ENCODE measurements at places on chromosomes 12 and 14.

DNA sequence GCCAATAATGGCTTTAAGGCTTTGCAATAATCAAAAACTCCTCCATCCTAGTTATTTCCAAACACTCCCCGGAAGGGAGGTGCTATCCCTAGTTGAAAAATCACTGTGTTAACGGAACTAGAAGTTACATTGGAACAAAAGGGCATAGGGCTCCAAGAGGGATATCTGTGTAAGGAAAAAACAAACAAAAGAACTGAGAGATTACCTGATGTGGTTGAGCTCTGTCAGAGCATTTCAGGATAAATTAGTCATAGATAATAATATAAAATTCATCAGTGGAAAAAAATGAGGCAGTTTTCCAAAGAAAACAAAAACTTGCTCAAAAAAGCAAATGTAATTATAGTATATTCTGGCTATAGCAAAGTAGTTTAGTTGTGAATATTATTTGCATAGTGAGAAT lies 27.4 kb upstream of the PAPLN start:
- peak; percentile 45 for DNase-seq

DNA sequence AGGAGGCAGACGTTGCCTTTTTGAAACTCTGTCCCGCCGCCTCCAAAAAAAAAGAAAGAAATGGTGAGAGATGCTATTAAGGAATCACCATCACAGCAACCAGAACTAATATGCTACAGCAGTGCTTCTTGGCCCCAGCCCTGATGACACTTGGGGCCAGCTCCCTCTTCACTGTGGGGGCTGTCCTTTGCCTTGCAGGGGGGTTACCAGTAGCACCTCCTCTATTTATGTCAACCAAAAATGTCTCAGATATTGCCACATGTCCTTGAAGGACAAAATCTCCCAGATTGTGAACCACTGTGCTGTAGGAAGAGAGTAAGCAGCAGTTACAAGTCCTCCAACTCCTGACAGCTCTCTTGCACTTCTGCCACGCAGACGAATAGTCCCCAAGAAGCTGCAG lies 76.4 kb downstream of the LRRC74A start:
- no peak for DNase-seq

GRCh38 chr14:87049950-87050349 lies 943.0 kb downstream of the GALC start:
- peak; percentile 45 for DNase-seq

DNA sequence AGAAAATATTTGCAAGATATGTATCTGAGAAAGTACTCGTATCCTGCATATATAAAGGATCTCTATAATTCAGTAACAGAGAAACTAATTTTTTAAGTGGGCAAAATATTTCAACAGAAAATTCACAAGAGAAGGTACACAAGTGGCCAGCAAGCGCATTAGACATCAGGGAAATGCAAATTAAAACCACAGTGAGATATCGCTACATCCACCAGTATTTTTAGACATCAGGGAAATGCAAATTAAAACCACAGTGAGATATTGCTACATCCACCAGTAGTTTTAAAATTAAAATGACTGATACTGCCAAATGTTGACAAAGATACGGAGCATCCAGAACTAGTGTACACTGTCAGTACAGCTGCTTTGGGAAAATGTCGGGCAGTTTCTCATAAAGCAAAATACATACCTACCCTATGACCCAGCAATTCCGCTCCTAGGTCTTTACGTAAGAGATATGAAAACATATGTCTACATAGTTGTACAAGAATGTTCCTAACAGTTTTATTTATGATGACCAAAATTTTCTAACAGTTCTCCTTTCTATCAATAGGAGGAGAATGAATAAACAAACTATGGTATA lies 2.8 kb upstream of the KCNK13 start:
- DNase-seq: no peak

GRCh38 chr12:103877934-103878510 lies 37.0 kb upstream of the NT5DC3 start:
- DNase-seq: peak; percentile 75

- no peak for DNase-seq
These were observed 18.4 kb upstream of the KRT86 start for GRCh38 chr12:52255926-52256583.

- DNase-seq: no peak
These were observed 102.0 kb downstream of the KCNMB4 start for GRCh38 chr12:70467918-70468733.

GRCh38 chr12:64650762-64651161 lies 40.5 kb downstream of the RASSF3 start:
- DNase-seq: no peak

DNA sequence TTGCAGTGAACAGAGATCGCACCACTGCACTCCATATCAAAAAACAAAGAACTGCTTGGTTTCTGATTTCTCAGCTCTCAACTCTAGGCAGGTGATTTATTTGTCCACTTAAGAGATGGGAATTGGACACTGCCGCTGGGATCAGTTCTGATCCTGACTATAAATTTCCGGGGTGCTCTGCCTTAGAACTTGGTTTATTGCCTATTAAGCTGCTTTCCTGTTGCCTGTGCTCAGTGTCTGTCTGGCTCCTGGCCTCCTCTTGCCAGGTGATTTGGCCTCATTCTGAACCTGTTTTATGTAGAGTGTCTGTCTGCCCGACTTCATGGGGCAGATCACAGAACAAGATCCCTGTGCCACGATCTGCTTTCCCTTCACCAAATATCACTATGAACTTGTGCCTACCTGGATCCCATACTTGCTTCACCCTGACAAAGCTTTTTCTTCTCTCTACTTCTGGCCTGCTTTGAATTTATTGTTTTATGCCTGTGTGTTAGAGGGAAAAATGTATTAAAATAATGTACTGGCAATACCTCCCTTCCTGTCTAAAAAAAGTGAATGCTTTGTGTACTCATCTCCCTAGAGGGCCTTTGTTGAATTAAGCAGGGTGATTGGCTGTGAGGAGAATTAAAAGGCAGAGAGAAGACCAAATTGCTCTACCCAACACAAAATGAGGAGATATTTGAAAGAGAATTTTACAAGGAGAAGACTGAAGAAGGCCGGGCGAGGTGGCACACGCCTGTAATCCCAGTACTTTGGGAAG lies 27.6 kb downstream of the CDKN1B start:
- DNase-seq: no peak

DNA sequence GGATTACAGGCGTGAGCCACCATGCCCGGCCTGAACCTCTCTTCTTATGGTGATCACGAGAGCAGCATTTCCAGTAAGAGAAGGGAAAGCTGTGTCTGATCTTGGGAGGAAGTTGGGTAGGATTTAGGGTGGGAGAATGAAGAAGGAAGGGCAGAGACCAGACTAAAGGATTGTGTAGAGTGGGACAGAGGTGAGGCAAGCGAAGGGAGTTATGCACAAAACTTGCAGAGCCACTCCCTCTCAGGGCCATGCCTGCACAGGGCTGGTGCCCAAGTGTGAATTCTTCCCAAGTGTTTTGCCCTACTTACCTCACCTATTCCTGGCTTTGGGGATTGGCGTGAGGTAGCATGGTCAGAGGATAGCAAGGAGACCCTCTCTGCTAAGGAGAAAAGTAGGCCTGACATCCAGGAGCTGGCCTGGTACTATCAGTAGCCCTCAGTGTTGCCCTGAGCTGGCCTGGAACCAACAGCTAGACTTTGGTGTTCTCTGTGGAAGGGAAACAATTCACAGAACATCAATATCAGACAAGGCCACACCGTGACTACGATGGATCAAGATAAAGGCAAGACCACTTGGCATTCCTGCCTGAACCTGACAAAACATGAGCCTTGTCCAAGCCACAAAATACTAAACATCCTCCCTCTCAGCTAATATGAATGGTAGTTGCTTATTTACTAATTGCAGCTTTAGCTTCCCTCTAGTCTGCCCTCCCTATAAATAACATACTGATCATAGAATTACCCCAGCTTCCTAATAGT lies 201.0 kb upstream of the AMIGO2 start:
- no peak for DNase-seq

DNA sequence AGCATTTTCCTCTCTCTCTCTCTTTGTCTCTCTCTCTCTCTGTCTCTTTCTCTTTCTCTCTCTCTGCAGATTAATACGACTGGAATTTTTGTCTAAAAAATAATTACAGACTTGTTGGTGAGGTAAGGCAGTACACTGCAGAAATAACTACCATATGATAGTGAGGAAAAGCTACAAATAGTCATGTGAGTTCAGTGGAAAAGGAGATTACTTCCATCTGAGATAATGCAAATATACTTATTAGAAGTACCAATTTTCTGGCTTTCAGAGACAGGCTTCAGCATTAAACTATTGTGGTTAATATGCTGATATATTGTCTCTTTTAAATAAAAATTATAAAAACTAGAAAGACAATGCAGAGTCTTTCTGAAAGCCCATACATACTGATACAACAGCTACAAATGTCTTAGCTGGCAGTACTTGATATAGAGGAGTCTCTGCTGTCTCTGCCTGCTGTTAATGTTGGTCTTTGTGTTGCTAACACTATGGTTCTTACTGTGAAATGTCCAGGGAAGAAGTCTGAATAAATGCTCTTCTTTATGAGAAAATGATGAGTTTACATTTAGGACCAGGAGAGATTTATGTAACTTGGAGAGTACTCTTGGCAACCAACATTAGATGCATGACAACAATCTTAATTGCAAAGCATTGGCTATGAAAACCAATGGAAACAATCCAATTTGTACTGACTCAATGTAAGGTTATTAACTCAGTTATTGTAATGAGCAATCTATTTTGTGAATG lies 167.0 kb downstream of the LRFN5 start:
- DNase-seq: no peak

DNA sequence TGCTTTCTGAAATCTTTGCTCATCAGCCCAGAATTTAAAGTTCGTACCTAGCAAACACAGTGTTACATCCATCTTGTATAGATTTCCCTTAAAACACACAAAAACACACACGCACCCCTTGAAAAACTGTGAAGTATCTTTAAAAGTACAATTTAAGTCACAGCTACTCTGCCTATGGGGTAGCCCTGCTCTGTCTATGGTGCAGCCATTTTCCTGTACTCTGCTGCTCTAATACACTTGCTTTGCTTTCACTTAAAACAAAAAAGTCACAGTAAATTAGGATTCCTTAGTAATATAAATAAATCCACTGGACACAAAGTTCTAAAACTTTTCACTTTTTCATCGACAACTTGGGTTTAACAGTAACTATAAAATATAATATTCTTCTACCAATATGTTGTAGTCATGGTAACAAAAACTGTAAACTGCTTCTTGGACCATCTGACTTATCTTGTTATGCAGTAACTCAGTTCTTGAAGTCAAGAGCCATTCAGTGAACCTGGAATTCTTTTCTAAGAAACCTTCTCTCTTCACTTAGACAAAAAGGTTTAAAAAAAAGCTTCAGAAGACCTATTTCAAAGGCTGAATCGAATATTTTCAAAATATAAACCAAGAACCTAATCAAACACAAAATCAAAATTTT lies 63.5 kb downstream of the MED13L start:
- no peak for DNase-seq

DNA sequence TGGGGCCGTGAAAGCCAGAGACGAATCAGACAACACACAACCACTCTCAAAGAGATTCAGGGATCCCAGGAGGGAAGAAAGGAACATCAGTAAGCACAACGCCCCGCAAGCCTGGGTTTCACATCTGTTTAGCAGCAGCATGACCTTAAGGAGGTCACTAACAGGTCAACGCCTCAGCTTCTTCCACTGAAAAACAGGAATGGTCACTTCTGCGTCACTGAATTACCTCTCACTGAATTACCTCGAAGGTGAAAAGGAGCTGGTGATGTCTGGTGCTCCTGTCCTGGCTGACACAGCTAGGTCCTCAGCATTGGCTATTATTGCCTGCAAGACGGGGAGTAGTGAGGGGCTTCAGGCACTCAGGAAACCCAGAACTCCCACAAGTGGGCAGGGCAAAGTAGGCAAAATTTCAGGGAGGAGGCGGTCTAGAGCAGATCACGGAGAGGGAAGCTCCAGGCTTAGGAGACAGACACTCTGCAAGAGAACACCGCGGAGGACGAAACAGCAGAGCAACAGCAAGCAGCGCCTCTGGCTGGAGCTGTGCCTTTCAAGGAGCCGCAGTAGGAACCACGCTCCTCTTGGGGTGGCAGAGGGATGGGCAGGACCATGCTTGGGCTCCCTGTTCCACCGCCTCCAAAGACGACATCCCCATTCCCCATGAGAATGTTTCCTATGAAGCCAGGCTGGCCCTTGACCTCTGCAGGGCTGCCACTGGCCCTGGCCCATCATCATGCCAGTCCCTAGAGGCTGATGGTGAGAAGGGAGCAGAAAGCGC lies 108.4 kb downstream of the SINHCAF start:
- DNase-seq: no peak

GRCh38 chr14:104895786-104896661 lies 28.7 kb upstream of the PLD4 start:
- DNase-seq: no peak

DNA sequence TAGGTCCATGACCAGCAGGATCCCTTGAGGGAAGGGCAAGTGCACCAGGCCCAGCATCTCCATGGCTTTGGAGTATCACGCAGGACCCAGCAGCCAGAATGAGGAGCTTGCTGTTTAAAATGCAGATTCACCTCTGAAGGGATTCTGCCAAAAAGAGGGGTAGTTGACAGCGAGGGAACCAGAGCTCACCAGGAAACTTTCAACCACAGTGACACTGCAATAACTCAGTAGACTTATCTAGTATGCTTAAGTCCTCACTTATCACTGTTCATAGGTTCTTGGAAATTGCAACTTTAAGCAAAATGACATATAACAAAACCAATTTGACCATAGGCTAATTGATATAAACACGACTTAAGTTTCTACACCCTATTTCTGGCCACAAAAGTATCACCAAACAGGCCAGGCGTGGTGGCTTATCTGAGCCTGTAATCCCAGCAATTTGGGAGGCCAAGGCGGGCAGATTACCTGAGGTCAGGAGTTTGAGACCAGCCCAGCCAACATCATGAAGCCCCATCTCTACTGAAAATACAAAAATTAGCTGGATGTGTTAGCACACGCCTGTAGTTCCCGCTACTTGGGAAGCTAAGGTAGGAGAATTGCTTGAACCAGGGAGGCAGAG lies 21.4 kb upstream of the CKAP4 start:
- no peak for DNase-seq

DNA sequence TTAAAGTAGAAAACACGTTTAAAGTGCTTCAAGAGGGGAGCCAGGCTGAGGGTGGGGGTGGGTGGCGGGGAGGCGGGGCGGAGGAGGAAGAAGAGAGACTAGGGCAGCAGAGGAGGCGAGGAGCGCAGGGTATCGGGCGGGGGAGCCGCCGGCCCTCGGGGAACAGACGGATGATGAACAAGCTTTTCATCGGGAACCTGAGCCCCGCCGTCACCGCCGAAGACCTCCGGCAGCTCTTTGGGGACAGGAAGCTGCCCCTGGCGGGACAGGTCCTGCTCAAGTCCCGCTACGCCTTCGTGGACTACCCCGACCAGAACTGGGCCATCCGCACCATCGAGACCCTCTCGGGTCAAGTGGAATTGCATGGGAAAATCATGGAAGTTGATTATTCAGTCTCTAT lies 39.2 kb downstream of the ZCRB1 start:
- no peak for DNase-seq
